Caki2 (cell line): ENCODE measurements at places on chromosomes 7 and 10. TPM values are rescaled to one million over a fixed set of nuclear protein-coding genes. Genes with fewer than 3 reads are reported as not detected.

CPXM2 gene
- not detected in 2 replicates for total RNA-seq

BEND7 gene
- 12.7 and 13.3 TPM in 2 replicates for total RNA-seq

RSU1 gene
- total RNA-seq: 12.6 and 17.3 TPM in 2 replicates

ATOH7 gene
- total RNA-seq: not detected in 2 replicates

ZNF33A gene
- 3.2 and 6.4 TPM in 2 replicates for total RNA-seq

DEPP1 gene
- 0.43 and 2.8 TPM in 2 replicates for total RNA-seq

C10orf67 gene
- total RNA-seq: 0.07 and 0.14 TPM in 2 replicates

RSPH10B gene
- total RNA-seq: not detected in 2 replicates

LRRC18 gene
- total RNA-seq: not detected in 2 replicates

SPDYE9 gene
- not detected in 2 replicates for total RNA-seq

CUL1 gene
- total RNA-seq: 36.5 and 37.6 TPM in 2 replicates

KNDC1 gene
- 0.90 and 1.1 TPM in 2 replicates for total RNA-seq

GATAD1 gene
- 10.2 and 13.5 TPM in 2 replicates for total RNA-seq

TMEM60 gene
- 17.5 and 22.0 TPM in 2 replicates for total RNA-seq

SPDYE16 gene
- 2.2 TPM in 1 of 2 replicates, not detected in the other for total RNA-seq

SEMA4G gene
- 0.96 and 6.6 TPM in 2 replicates for total RNA-seq

SLC29A3 gene
- 0.41 and 3.9 TPM in 2 replicates for total RNA-seq

CALML5 gene
- not detected in 2 replicates for total RNA-seq

DRGX gene
- not detected in 2 replicates for total RNA-seq

CYP3A7 gene
- not detected in 2 replicates for total RNA-seq

UNCX gene
- total RNA-seq: not detected in 2 replicates

SAP25 gene
- total RNA-seq: not detected in 2 replicates

STEAP1B gene
- total RNA-seq: not detected in 2 replicates

FAM204A gene
- total RNA-seq: 49.6 and 79.3 TPM in 2 replicates

GIMAP2 gene
- total RNA-seq: not detected in 2 replicates

RAPGEF5 gene
- total RNA-seq: 7.9 and 10.2 TPM in 2 replicates

GBX1 gene
- total RNA-seq: not detected in 2 replicates

NEUROG3 gene
- total RNA-seq: not detected in 2 replicates

MRC1 gene
- total RNA-seq: not detected in 2 replicates
